Fibroblast of skin of left quadriceps (primary cell): ENCODE measurements at places on chromosomes 7 and 10.

- no peak for DNase-seq
Measured at GRCh38 chr7:48040944-48041652, 5.8 kb downstream of the C7orf57 start.

DNA sequence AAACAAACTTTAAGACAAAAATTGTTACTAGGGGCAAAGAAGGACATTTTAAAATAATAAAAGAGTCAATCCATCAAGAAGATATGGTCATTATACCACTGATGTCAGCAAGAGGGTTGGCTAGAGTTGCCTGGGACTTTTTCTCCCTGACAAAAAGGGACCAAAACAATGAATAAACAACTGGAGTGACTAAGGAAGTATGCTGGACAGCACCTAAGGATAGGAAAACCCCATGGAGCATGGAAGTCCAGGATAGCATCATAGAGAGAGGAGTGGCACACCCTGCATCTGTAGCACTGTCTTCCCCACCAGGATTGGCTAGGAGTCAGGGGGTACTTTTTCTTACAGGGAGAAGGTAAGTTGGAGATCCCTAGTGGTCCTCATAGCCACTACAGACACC, 73.5 kb upstream of the MACROH2A2 start:
- DNase-seq: no peak

DNA sequence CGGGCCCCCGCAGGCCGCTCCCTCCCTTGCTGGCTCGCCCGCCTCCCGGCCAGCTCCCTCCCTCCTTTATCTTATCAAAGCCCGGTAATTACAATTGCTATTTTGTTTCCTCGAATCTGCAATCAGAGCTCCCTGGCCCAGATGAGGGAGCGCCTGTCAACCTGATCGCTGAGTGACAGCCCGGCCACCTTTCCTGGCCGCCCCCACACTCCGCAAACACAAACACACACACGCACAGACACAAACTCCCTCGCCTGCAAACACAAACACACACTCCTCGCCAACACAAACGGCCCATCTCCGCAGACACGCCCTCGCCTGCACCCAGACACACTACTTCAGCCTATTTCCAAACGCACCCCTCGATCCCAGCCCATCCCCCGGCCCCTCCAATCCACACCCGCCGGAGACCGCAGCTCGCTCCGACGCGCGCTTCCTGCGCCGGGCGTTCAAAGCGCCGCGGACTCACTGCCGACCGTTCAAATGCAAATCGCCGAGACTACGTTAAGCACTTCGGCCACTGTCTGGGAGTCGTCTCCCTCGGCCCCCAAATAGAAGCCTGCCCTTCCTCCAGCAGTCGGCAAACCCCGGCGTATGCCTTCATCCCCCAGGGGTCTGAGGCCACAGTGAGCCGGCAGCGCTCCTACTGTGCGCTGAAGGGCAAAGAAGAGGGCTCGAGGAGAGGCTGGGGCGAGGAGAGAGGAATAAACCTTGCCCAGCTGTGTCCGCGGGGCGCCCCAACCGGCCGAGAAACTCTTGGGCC, 3.0 kb upstream of the FGF8 start:
- DNase-seq: no peak

DNA sequence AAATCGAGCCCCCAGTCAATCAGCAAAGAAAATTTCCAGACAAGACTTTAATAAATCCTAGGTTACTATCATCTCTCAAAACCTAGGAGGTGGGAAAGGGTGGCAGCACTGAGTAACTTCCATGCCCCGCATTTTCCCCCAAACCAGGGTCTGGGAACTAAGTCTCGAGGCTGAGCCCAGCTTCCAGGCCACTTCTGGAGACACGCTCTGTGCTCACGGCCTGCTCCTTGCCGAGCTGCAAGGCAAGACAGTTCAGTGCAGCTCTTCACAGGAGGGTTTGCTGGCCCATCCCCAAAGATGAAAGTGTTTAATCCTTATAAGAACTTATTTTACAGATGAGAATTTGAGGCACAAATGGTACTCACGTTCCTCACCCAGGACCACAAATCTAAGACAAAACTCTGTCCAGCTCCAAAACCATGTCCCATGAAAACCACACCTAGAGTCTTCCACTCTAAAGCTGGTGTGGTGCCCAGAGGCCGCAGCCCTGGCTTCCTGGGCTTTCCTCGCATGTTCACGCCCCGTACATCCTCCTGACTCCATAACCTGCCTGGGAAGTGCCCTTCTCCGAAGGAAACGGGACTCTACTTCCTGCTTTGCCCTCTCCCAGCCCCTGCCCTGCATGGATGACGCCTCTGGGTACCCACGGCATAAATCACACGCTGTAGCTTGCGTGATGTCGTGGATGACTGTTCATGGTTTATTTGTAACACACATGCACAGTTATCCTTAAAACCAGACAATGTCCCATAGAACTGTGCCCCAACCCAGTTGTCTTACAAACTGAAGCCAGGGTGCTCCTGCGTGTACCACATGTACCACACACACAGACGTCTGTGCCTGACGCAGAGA, 201.2 kb downstream of the DIP2C start:
- DNase-seq: no peak

GRCh38 chr10:34280599-34281374, 534.3 kb downstream of the PARD3 start:
- peak; percentile 85 for DNase-seq

DNA sequence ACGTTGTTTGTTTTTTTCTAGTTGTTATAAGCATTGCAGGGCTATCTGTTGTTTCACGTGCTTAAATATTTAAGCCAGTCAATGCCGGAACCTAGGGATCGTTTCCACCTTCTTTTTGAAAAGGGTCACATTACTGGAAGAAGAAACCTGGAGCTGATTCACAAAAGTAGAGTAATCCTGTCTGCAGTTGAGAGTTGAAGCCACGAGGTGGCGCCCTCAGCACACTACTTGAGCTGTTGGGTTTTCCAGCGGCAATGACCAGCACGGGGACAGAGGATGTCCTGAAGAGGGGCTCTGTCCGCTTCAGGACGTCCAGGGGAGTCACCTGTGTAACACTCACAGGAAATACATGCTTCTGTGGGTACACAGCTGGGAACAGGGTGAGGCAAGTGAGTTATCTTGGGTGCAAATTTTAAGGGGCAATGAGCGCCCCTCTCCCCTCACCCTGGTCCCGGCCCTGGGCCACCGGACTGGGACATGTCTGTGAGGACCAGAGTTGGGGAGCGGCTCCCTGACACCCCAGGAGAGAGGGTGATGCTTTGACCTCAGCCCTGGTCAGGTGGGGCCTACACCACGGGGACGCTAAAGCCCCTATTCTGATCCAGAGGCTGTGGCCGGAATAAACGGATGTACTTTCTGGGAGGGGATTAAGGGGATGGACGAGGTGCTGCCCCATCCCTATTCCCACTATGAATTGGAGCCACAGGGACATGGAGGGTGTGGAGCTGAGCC, 26.3 kb upstream of the WDFY4 start:
- DNase-seq: peak; percentile 30

DNA sequence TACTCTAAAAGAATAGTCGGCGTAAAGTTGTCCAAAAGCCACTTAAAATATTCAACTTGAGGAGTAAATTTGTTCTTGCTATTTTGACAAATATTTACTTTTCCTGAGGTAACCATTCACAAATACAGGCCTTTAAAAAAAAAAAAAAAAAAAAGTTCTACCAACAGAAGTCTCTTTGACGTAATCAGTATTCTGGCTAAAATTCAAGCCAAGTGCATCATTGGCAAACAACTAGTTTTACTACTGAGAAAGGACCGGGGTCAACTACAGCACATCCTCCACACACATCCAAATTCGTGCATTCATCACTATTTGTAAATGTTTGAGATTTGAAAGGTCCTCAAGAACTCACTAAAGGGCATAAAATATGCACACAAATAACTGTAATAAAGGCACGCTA, 2.0 kb downstream of the OAT start:
- no peak for DNase-seq

- DNase-seq: peak; percentile 39
Measured at GRCh38 chr10:69800109-69800508, 1.6 kb upstream of the COL13A1 start.

- DNase-seq: peak; percentile 55
Measured at GRCh38 chr10:110425684-110426293, 71.9 kb upstream of the DUSP5 start.

- no peak for DNase-seq
Measured at GRCh38 chr7:149325248-149325647, 63.3 kb downstream of the ZNF783 start.

GRCh38 chr7:17770710-17771375, 169.5 kb downstream of the SNX13 start:
- no peak for DNase-seq

GRCh38 chr10:62016623-62017490, 115.4 kb downstream of the ARID5B start:
- DNase-seq: no peak

DNA sequence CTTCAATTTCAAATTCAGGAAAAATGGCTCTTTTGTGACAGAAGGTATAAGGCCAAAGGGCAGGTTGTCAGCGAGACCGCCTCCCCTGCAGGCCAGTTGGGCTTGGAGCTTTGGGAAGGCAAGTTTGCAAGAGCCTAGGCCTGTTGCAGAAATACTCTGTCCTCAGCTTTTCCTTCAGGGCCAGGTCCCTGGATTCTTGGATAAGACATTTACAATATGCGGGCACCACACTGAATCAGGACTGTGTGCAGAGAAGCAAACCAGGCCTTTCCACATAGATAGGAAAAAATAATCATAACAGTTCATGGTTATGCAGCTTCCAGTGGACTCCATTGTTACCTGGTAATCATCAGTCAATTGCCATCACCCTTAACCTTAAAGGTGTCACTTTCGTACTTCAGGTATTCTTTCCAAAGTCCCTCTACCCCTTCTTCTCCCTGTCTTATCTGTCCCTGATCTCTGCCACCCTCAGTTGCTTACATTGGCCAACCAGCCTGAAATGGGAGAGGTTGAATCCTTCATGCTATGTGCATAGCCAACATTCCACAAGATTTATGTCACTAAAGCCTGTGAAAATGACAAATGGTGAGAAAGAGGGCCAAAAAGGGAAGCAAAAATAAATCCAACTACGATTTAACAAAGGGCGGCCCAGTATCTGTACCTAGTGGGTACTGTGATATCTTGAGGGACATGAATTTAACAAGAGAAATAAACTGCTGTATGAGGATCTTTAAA, 304.5 kb upstream of the NFE2L3 start:
- DNase-seq: no peak

GRCh38 chr7:90843472-90843871, 247.4 kb downstream of the CDK14 start:
- no peak for DNase-seq

- peak; percentile 93 for DNase-seq
Measured at GRCh38 chr7:19708397-19709248, at the start of gene POLR1F. Gene POLR1F (minus strand): TSS chr7:19709037. CDS start chr7:19709016, 21 bp downstream.

- no peak for DNase-seq
Measured at GRCh38 chr10:68566351-68566750, 6.2 kb downstream of the TET1 start.

- DNase-seq: no peak
Measured at GRCh38 chr10:6530966-6531365, 49.1 kb downstream of the PRKCQ start.

GRCh38 chr7:159198016-159198724, 53.5 kb upstream of the VIPR2 start:
- DNase-seq: no peak

DNA sequence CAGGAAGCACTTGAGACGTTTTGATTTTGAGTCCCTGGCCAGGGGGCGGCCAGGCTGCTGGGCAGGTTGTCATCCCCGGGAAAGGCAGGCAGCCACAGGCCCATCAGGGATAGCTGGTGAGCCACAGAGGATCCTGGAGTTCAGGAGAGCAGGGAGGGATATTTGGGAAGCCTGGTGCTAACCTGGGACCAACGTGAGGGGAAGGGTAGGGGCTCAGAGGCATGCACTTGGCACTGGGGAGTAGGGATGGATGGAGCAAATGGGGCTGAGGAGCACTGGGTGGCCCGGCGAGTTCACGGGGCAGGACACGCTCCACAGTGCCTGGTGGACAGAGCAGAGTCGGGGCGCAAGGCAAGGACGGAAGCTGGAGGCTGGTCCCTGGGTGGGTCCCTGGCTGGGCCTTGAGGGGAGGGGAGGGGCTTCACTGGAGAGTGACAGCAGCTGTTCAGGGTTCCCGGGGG, 30.2 kb downstream of the LRRC27 start:
- no peak for DNase-seq

DNA sequence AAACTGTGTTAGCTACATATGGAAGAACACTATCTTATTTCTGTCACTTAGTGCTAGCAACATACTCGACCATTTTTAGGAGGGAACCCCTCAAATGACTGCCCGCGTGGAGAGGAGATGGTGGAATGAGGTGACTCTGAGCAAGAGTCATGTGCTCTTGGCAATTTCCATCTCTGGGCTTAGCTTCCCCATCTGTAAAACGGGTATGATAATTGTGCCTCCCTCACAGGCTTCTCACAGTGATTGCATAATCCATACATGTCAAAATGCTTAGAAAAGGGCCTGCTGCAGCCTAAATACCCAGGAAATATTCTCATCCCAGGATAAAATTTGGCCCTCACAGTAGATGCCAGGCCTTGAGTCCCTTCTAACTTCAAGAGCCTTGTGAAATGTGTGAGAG, 86.6 kb downstream of the WDFY4 start:
- DNase-seq: no peak

- no peak for DNase-seq
Measured at GRCh38 chr10:72334196-72334824, 20.4 kb downstream of the DNAJB12 start.

DNA sequence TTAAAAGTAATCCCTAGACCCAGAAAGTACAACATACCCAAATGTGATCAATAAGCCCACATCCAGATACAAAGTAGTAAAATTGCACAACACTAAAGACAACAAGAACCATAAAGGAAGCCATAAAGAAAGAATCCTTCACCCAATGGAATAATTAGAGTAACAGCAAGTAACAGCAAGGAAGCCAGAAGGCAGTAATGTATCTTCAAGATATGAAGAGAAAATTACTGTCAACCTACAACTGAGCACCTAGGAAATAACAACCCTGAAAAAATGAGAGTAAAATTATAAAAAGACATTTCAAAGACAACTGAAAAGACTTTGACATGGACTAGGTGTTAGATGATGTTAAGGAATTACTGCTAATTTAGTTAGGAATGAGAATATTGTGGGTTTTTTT, 60.5 kb downstream of the CNOT4 start:
- DNase-seq: no peak

- no peak for DNase-seq
Measured at GRCh38 chr7:99255463-99255862, 17.2 kb upstream of the MYH16 start.

GRCh38 chr10:101075775-101076174, 14.0 kb downstream of the KAZALD1 start:
- DNase-seq: no peak

GRCh38 chr7:120600607-120601006, 257.3 kb downstream of the TSPAN12 start:
- DNase-seq: no peak
